ENCODE measurements at places on chromosomes 4 and X.

DNA sequence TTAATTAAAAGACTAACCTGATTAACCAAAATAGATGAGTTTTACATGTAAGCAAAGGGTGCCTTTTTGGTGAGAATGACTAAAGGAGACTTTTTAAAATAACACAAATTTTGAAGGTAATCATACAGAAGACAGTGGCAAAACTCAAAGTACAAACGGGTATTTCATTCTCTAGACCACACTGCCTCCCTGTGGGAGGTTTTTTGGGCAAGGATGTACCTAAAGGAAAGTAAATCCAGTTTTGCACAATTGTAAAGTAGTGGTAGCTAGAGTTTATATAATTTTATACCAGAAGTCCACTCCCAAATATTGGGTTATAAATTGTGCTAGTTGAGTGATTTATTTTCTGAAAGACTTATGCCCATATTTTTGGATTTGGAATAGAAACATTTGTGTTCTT lies 201.0 kb downstream of the PAPSS1 start:
- no peak for DNase-seq

GRCh38 chr4:78513411-78513975 lies 38.1 kb upstream of the ANXA3 start:
- no peak for DNase-seq

DNA sequence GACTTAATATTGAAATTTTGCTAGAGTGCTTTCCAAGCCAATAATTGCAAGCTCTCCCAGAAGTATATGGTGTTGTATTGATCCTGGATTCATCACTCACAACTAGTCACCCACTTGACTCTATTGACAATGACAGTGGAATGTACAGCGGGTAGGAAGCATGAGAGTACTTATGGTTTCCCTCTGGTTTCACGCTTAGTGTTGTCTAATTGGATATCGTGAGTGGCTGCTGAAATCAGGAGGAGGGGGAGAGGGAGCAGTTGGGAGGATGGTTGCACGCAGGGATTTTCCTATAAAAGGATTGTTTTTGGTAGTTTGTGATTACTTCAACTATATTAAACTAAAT lies 1819.5 kb upstream of the TENM3 start:
- DNase-seq, result no peak

DNA sequence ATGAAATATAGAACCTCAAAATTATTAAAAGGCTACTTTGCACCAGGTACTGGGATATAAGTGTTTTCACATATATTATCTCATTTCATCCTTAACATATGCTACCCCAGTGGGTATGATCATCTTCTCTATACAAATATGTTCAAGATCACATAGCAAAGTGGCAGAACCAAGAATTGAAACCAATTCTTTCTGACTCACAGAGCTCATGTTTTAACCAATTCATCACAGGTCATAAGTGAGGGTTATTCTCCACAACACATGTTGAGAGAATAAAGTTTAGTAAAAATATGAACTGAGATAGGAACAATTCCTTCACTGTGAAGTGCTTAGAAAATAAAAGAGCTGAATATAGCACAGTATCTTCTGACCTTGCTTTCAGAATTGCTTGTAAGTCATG lies 442.9 kb upstream of the RASGEF1B start:
- no peak for DNase-seq

GRCh38 chr4:40473578-40474388 lies 138.7 kb downstream of the CHRNA9 start:
- no peak for DNase-seq

DNA sequence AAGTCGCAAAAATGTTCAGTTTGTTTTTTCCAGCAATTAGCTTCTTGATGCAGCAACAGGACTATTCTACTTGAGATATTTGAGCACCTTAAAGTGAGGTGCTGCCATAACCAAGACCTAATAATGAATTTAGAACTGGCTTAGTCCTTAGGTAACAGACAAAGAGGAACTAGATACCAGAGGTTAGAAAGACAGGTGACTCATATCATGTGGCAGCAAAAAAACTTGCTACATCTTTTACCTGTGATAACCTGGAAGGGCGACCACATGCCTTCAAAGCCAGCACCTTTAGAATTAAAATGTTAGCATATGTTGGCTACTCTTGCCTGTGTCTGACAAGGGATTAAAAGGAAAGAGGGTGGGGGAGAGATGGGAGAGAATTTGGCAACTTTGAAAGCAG lies 90.4 kb downstream of the ARHGAP6 start:
- DNase-seq, result no peak
